Lower lobe of right lung (tissue), 2 donors: ENCODE measurements at places on chromosomes 2 and 18. TPM values are rescaled to one million over a fixed set of nuclear protein-coding genes. Genes with fewer than 3 reads are reported as not detected.

Gene SIX3
- total RNA-seq: not detected

Gene ASB1
- 20.7 TPM for total RNA-seq

Gene WDR54
- 14.5 TPM for total RNA-seq

Gene SLC16A14
- total RNA-seq: 2.2 TPM

Gene TXNL4A
- 78.7 TPM for total RNA-seq

Gene SCTR
- total RNA-seq: 13.2 TPM

Gene GAREM1
- total RNA-seq: 10.3 TPM

Gene EPB41L3
- total RNA-seq: 72.5 TPM

Gene IGFBP5
- total RNA-seq: 145 TPM

Gene INPP5D
- total RNA-seq: 32.0 TPM
